ENCODE measurements at places on chromosomes 11 and 22. TPM values are rescaled to one million over a fixed set of nuclear protein-coding genes. Genes with fewer than 3 reads are reported as not detected.

The MS4A7 gene
- 78.1 TPM for total RNA-seq

The MLC1 gene
- total RNA-seq: 0.39 TPM

GRCh38 chr11:117221775-117222517, 9.9 kb downstream of the PCSK7 start:
- peaks cover 11% of the 10 kb centered on the region for H3K4me1 ChIP-seq
- H3K27ac ChIP-seq: peak overlapping the region; percentile 92
- H3K36me3 ChIP-seq: no peaks in the 10 kb centered on the region
- peak; percentile 83 for DNase-seq
- no peaks in the 10 kb centered on the region for H3K27me3 ChIP-seq
- H3K4me3 ChIP-seq: no peak overlapping the region

- H3K27ac ChIP-seq: no peak overlapping the region
- no peaks in the 10 kb centered on the region for H3K27me3 ChIP-seq
- H3K36me3 ChIP-seq: no peaks in the 10 kb centered on the region
- H3K4me1 ChIP-seq: no peaks in the 10 kb centered on the region
- peak; percentile 86 for DNase-seq
- no peak overlapping the region for H3K4me3 ChIP-seq
These were observed 772 bp downstream of the C22orf15 start for GRCh38 chr22:23763579-23763945.

DNA sequence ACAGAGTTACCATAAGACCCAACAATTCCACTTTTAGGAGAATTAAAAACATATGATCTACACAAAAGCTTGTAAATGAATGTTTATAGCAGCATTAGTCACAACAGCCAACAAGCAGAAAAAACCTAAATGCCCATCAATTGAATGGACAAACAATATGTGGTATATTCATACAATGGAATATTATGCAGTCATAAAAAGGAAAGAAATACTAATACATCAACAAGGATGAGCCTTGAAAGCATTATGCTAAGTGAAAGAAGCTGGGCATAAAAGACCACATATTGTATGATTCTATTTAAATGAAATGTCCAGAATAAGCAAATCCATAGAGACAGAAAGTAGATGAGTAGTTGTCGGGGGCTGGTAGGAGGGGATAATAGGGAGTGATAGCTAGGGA, 5.0 kb downstream of the MPZL2 start:
- H3K27ac ChIP-seq: no peak overlapping the region
- H3K4me3 ChIP-seq: no peak overlapping the region
- no peaks in the 10 kb centered on the region for H3K36me3 ChIP-seq
- no peaks in the 10 kb centered on the region for H3K27me3 ChIP-seq
- H3K4me1 ChIP-seq: no peaks in the 10 kb centered on the region

GRCh38 chr11:72411623-72412419, 22.5 kb downstream of the CLPB start:
- no peak overlapping the region for H3K27ac ChIP-seq
- DNase-seq: no peak
- no peak overlapping the region for H3K4me3 ChIP-seq
- H3K36me3 ChIP-seq: no peaks in the 10 kb centered on the region
- no peaks in the 10 kb centered on the region for H3K27me3 ChIP-seq
- no peaks in the 10 kb centered on the region for H3K4me1 ChIP-seq

- no peaks in the 10 kb centered on the region for H3K27me3 ChIP-seq
- no peak for DNase-seq
- no peaks in the 10 kb centered on the region for H3K4me1 ChIP-seq
These were observed 520.8 kb upstream of the KIRREL3 start for GRCh38 chr11:127521413-127521812.

DNA sequence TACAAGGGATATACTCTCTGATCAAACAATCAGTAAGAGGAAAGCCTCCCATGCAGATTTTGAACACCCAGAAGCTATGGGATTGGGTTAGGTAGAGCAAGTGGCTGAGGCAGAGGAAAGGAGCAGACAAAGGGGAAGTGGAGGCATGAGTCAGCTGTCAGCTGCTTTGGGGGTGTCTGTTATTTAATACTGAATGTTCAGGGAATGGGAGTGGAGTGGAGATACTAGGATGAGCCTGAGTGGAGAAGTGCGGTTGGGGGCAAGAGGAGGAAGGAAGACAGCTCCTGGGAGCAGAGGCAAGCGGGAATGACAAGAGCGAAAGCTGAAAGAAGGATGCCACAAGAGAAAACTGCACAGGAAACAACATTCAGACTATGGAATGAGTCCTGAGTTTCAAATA, 22.7 kb upstream of the TMPRSS5 start:
- H3K27me3 ChIP-seq: no peaks in the 10 kb centered on the region
- DNase-seq: peak; percentile 56
- no peak overlapping the region for H3K4me3 ChIP-seq
- no peak overlapping the region for H3K27ac ChIP-seq
- peaks cover 2% of the 10 kb centered on the region for H3K4me1 ChIP-seq

- no peak overlapping the region for H3K27ac ChIP-seq
- no peak overlapping the region for H3K4me3 ChIP-seq
- DNase-seq: no peak
- H3K36me3 ChIP-seq: no peaks in the 10 kb centered on the region
- H3K4me1 ChIP-seq: peaks cover 5% of the 10 kb centered on the region
- no peaks in the 10 kb centered on the region for H3K27me3 ChIP-seq
These were observed 66.9 kb downstream of the GAB2 start for GRCh38 chr11:78350646-78351165.

DNA sequence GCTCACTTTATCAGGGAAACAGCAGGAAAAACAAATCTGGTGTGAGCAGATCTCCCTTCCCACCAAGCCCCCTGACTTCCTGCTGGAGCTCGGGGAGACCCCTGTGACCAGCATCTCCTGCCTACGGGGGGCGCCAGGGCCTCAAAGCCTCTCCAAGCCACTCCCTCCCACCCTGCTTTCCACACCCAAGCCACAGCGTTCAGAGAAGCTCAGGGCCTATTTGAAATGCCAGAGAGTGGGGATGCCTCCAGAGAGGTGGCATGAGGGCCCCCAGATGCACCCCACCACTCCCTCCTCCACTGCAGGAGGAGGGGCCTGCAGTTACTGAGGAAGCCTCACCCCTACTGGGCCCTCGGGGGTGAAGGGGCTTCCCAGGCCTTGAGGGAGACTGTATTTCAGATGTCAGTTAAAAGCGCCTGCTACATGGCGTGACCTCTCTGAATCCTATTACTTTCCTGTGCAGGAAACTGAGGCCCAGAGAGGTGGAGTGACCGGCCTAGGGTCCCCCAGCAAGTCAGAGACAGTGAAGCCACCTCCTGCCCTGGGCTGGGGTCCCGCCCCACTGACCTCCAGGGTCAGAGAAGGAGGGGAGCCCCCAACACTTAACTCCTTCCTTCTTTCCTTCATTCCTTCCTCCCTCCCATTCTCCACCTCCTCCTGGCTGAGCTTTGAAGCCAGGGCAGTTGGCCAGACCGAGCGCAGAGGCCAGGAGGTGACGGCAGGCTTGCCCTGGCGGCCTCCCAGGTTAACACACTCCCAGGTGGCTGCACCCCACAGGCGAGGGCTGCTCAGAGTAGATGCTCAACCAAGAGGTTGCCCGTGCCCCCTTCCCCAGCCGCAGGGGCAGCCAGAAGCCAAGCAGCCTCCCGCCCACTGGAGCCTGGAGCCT, 6.0 kb upstream of the CDKN1C start:
- no peak overlapping the region for H3K27ac ChIP-seq
- H3K27me3 ChIP-seq: no peaks in the 10 kb centered on the region

GRCh38 chr11:67438158-67438902, 848 bp upstream of the PTPRCAP start:
- H3K27me3 ChIP-seq: no peaks in the 10 kb centered on the region
- no peak overlapping the region for H3K4me3 ChIP-seq
- no peaks in the 10 kb centered on the region for H3K4me1 ChIP-seq
- no peaks in the 10 kb centered on the region for H3K36me3 ChIP-seq

- no peak overlapping the region for H3K27ac ChIP-seq
- H3K4me1 ChIP-seq: peaks cover 7% of the 10 kb centered on the region
- no peak for DNase-seq
- no peak overlapping the region for H3K4me3 ChIP-seq
These were observed 3.1 kb downstream of the FDX1 start for GRCh38 chr11:110432713-110433392.

DNA sequence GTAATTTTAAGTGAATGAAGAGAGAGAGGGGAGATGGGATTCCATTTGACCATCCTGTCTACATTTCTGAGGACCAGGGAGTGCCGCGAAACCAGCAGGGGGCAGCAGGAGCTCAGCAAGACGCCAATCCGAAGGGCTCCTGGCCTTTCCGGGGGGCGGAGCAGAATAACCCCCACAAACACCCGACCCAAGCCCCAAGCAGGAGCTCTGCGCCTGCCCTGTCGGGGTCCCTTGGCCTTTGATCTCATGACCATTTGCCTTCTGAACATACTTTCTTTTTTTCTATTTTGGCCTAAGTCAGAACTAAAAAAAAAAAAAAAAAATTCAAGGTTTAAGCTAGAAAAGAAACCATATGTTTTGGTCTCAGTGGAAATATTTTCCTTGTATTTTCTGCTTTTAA, 21.9 kb upstream of the SCN2B start:
- peaks cover 4% of the 10 kb centered on the region for H3K4me1 ChIP-seq
- H3K27ac ChIP-seq: no peak overlapping the region
- no peak overlapping the region for H3K4me3 ChIP-seq
- peak; percentile 92 for DNase-seq
- no peaks in the 10 kb centered on the region for H3K27me3 ChIP-seq

GRCh38 chr11:129372609-129373488, 2.8 kb upstream of the BARX2 start:
- H3K4me1 ChIP-seq: no peaks in the 10 kb centered on the region
- H3K36me3 ChIP-seq: no peaks in the 10 kb centered on the region
- no peak for DNase-seq
- H3K4me3 ChIP-seq: peak overlapping the region; percentile 16
- H3K27ac ChIP-seq: no peak overlapping the region
- H3K27me3 ChIP-seq: no peaks in the 10 kb centered on the region

The PATE2 gene
- not detected for total RNA-seq

DNA sequence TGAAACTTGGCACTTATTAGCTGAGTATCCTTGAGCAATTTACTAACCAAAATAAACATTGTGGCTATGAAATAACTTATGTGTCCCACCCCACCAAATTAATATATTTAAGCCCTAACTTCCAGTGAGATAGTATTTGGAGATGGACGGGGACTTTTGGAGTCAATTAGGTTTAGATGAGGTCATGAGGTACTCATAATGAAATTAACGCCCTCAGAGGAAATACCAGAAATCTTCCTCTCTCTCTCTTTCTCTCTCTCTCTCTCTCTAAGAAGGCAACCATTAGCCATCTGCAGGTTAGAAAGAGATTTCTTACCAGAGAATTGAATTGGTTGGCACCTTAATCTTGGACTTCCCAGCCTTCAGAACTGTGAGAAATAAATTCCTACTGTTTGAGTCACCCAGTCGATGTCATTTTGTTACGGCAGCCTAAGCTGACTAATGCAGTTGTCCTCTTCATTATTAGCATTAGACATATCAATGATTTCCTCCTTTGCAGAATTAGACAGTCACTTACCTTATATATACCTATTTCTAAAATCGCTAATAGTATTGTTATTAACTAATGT, 1284.0 kb downstream of the FAM181B start:
- no peak overlapping the region for H3K27ac ChIP-seq
- no peaks in the 10 kb centered on the region for H3K36me3 ChIP-seq
- no peaks in the 10 kb centered on the region for H3K4me1 ChIP-seq

All from aorta (tissue), 5 donors.